ENCODE measurements at places on chromosomes 7 and 10.

DNA sequence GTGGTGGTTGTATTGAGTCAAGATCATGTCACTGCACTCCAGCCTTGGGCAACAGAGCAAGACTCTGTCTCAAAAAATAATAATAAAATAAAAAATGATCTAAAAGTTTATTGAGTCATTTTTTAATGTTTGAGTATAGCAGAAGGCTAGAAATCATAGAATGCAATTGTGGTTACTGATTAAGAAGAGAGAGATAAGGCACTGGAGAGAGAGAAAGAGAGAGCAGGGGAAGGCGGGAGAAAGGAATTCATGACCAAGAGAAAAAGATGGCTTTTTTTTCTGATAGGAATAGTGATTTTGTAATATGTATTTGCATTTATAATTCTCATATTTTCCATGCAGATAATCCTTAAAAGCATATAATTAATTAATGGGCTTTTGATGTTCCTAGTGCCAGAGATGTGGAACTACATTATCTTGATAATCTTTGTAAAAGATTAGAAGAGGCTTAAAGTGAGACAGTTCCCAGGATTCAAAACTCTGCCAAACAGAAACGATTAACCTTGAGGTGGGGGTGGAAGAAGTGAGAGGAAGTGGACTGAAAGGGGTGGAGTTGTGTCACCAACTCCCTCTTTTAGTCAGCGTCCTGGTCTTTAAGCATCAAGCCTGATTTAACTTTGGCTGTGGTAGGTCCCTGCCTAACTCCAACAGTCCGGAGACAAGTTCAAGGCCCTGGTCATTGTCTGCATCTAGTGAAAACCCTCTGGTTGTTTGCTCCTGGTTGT is 76.2 kb downstream of the CHN2 start:
- no peak for DNase-seq

DNA sequence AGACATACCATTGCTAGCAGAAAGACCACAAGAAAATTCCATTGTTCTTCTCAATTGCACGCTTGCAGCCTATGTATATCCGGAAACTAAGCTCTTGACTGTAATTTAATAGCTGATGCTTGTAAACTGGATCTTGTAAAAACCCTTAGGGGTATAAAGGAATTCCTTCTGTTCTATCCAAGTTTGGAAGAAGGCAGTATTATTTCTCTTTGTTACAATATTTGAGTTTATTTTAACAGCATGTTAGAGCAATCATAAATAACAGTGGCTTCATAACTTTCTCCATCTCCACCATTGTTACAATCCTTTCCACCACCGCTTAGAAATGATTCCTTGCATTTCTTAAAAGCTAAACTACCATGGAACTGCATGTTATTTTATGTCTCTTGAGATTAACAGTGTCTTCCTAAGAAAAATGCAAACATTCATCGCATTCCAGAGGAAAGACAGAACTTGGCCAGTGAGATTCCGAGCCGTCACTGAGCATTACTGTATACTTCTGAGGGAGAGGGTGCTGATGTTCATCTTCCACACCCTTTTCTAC is 92.5 kb downstream of the TRIL start:
- DNase-seq: no peak

GRCh38 chr10:15898046-15898445 is 37.7 kb upstream of the MINDY3 start:
- DNase-seq: no peak

- peak; percentile 79 for DNase-seq
Observed at GRCh38 chr10:114100848-114101741, 57.4 kb downstream of the ADRB1 start.

GRCh38 chr7:29627631-29628030 is 64.0 kb downstream of the PRR15 start:
- DNase-seq: no peak

DNA sequence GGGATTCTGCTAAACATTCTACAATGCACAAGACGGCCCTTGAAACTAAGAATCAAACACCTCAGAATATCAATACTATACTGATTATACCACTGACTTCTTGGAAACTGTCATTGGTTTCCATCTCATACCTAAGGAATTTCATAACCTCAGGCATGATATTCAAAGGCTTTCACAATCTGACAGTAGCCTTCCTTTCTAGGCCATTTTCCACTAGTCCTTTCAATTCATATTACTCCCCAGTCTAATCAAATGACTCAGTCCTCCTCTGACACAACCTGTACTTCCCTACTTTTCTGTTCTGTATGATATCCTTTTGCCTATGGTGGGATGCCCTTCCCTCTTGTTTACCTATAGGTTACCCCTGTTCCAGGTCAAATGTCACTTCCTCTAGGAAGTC is 48.3 kb downstream of the CSTF2T start:
- no peak for DNase-seq

DNA sequence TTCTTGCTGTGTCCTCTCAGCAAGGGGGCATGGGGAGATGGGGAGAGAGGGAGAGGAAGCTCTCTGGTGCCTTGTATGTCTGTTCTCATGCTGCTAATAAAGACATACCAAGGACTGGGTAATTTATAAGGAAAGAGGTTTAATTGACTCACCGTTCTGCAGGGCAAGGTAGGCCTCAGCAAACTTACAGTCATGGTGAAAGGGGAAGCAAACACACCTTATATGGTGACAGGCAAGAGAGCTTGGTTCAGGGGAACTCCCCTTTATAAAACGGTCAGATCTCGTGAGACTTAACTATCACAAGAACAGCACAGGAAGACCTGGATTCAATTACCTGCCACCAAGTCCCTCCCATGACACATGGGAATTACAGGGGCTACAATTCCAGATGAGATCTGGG is 464.7 kb upstream of the CELF2 start:
- no peak for DNase-seq

GRCh38 chr10:79056361-79056735 is 12.4 kb upstream of the ZMIZ1 start:
- peak; percentile 21 for DNase-seq

DNA sequence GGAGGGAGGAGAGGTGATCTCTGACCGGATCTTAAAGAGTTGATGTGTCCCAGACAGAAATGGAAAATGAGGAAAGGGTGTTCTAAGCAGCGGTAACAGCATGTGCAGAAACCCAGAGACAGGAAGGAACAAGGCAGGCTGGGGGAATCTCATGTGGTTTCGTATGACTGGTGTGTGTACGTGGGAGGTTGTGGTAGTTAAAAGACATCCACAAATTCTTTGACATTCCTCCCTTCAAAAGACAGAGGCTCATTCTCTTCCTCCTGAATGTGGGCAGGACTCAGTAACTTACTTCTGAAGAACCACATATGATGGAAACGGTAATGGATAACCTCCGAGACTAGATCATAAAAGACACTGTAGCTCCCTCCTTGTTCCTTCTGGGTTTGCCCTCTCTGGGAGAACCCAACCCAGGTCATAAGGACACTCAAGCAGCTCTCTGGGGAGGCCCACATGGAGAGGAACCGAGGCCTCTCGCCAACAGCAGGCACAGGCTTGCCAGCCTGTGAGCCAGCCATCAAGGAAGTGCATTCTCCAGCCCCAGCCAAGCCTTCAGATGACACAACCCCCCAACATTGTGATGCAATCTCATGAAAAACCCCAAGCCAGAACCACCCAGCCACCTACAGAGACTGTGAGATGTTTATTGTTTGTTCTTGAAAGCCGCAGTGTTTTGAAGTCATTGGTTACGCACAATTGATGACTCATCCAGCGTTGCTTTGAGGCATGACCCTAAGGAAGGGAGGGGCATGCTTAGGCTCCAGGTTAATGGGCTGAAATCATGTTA is 116.0 kb downstream of the SLIT1 start:
- DNase-seq: no peak

DNA sequence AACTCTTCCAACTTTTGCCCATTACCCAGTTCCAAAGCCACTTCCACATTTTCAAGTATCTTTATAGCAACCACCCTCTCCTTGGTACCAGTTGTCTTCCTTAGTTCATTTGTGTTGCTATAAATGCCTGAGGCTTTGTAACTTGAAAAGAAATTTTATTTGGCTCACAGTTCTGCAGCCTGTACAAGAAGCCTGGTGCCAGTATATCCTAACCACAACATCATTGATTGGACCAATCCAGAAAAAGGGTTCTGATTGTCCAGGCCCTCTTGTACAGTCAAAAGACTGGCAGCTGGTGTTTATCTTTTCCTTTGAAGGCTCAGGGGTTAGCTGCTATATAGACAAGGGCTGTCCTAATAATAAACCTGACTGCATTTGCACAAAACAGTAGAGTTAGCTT is 21.1 kb upstream of the ABCC2 start:
- no peak for DNase-seq

DNA sequence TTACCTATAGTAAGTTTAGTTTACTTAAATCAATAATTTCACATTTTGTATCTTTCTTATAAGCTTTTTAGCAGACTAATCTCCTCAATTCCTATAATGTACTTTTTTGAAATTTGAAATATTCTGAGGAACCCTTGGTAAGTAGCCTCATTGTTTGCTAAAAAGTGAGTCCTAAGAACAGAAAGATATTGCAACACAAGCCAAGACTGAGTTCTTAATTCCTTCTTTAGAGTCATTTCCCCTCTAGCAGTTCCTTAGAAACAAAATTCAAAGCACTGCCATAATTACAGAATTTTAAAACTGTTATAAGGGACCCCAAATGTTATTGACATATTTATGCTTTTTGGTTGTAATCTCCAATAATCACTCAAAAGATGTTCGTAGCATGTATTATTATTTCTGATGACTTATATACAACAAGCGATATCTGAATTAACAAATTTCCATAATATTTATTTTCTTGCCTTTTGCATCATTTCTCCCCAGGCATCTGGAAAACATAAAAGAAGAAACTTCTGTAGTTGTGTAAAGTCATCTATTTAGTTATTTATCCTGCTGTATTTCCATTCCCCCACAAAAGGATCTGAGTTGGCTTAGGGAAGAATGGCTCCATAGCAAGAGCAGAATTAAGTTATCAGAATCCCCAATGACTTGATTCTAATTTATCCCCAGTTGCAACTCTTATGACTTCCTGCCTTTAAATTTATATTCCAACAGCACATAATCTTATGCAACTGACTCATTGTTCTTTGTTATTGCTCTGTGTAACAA is 67.8 kb downstream of the TMEM26 start:
- DNase-seq: no peak

GRCh38 chr10:120791316-120791715 is 59.8 kb upstream of the WDR11 start:
- no peak for DNase-seq

GRCh38 chr7:13061115-13061514 is 373.7 kb downstream of the ARL4A start:
- no peak for DNase-seq

- no peak for DNase-seq
Observed at GRCh38 chr10:33657154-33657908, 322.9 kb upstream of the NRP1 start.

DNA sequence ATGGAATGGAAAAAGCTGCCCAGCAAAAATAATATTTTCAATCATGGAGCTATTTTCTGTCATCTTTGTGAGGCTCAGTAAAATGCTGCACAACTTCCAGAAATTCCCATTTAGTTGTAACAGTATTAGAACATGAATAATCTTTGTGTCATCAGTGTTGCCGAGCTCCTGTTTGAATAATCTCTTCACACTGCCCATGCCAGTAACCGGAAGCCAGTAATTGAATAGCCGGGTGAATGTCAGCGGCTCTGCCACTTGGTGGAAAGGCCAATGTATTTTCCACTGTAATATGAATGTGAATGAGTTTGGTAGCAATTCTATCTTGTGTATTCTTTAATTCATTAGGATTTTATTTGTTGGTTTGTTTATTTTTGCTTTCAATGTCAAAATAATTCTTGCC is 172.5 kb upstream of the INSYN2A start:
- no peak for DNase-seq

- DNase-seq: no peak
Observed at GRCh38 chr10:130350996-130351395, 214.8 kb downstream of the GLRX3 start.

DNA sequence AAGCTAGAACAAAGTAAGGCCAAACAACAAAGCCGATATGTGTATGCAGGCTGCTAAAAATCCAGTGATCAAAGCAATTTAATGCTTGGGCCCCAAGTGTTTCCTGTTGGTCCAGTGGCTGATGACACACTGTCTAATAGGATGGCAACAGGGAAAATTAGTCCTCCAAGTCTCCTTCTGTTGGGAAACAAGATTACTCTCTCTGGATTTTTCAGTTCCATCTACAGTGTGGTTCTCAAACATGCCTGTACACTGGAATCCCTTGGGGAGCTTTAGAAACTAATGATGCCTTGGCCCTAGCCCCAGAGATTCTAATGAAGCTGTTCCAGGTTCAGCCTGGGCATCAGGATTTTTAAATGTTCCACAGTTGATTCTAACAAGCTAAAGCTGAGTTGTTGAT is 198.7 kb downstream of the AHR start:
- DNase-seq: no peak

- no peak for DNase-seq
Observed at GRCh38 chr10:131982185-131982756, 548 bp upstream of the BNIP3 start.

DNA sequence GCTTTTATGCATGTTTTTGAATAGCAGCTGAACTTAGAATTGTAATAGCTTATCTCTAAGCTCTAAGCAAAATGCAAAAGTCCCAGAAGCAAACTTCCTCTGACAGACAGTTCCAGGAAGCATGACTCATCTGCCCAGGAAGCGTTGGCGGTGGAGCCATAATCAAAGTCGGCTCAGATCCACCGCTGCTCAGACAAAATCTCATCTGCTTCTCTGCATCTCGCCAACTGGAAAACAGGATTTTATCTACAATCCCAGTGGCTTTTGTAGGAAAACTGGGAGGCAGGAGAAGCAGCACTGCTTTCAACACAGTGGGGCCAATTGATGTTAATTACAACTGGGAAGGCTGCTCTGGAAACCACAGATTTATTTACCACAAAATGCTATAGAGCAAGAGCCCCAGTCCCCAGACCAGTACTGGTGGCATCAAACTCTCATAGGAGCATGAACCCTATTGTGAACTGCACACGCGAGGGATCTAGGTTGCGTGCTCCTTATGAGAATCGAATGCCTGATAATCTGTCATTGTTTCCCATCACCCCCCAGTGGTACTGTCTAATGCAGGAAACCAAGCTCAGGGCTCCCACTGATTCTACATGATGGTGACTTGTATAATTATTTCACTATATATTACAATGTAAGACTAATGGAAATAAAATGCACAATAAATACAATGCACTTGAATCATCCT is 99.9 kb downstream of the CUBN start:
- DNase-seq: peak; percentile 77

GRCh38 chr7:825386-825785 is 6.9 kb upstream of the SUN1 start:
- DNase-seq: no peak

GRCh38 chr10:35388197-35388596 is 51.9 kb downstream of the CCNY start:
- DNase-seq: no peak

GRCh38 chr10:76155961-76156360 is 724.5 kb downstream of the LRMDA start:
- no peak for DNase-seq

- no peak for DNase-seq
Observed at GRCh38 chr10:97011397-97011796, 174.4 kb downstream of the SLIT1 start.

- no peak for DNase-seq
Observed at GRCh38 chr7:45985902-45986301, 64.8 kb upstream of the IGFBP3 start.
